ENCODE measurements at places on chromosomes 5 and 9. TPM values are rescaled to one million over a fixed set of nuclear protein-coding genes. Genes with fewer than 3 reads are reported as not detected.

DNA sequence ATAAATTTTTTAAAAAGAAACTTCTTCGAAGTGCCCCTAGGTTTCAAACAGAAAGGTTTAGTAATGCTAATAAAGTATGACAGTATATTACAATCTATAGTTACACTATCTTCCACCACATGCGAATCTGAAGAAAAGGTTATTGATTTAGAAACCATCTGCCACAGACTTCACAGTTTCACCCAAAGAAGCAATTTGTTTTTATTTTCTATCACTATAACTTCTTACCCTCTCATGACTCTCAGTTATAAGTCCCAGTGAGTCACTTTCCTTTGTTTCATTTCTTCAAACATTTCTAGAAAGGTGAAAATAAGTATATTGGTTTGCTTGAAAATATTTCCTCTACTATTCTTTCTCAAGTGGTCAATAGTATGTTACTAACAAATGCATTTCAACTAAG lies 93.6 kb downstream of the MCTP1 start:
- no peak for DNase-seq

PDZD2 gene
- 8.3 TPM for polyA plus RNA-seq

DNA sequence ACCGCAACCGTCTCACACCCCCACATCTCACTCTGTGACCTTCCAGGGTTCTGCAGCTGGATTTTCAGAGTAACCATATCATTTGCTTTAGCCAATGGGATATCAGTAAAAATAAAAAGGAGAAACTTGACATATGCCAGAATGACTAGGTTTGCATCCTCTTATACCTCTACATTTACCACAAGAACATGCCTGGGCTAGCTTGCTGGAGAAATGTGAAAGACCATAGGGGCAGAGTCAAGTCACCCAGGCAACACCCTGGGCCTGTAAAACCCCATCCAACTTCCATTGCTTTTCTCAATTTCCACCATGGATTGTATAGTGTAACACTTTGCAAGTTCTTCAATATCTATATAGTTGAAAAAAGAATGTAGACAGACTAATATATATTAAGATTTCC lies 731.1 kb downstream of the PTPRD start:
- no peak for DNase-seq

DNA sequence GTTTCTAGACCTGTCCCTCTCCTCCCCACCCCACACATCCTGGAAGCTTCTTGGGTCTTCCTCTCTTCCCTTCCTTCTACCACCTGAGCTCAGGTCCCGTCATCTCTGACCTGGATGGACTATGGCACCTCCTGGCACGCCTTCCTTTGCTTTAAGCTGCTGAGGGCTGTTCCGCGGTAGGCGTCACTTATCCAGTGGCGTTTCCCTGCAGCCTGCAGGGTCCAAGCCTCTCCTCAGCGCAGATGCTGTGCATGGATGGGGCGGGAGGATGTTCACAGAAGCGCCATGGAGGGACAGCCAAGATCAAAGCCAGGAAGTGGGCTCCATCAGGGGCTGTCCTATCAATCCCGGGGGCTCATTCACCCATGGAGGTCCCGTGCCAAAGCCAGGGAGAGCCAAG lies 23.8 kb upstream of the CNOT6 start:
- DNase-seq: no peak

GRCh38 chr9:134390947-134391318 lies 64.7 kb downstream of the RXRA start:
- no peak for DNase-seq

DNA sequence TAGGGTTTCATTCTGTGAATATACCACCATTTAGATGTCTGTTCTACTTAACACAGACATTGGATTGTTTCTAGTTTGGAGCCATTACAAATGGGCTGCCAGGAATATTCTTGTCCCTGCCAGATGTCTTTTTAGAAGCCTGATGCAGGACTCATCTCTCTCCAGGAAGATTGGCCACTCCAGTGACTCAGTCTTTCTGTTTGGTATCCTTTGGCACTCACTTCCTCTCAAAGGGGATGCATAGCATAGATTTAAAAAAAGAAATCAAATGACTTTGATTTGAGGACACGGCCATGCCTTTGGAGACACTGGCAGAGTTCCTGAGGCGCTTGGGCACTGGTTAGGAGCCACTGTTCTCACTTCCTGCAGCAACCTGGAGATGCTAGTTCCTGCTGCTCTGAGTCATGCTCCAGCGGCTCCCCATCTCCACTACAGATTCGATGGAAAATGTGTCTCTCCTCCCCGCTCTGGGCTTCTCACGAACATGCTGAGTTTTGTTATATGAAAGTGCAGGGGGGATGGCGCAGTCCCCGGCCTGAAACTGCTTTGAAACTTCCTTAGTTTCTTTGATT lies 3.5 kb upstream of the ZNF366 start:
- no peak for DNase-seq

GRCh38 chr9:15329539-15330109 lies 22.6 kb upstream of the TTC39B start:
- DNase-seq: no peak

PLAC8L1 gene
- polyA plus RNA-seq: 2.0 TPM

PHAX gene
- 140 TPM for polyA plus RNA-seq

GRCh38 chr5:119840175-119840574 lies 210.8 kb downstream of the FAM170A start:
- no peak for DNase-seq

DNA sequence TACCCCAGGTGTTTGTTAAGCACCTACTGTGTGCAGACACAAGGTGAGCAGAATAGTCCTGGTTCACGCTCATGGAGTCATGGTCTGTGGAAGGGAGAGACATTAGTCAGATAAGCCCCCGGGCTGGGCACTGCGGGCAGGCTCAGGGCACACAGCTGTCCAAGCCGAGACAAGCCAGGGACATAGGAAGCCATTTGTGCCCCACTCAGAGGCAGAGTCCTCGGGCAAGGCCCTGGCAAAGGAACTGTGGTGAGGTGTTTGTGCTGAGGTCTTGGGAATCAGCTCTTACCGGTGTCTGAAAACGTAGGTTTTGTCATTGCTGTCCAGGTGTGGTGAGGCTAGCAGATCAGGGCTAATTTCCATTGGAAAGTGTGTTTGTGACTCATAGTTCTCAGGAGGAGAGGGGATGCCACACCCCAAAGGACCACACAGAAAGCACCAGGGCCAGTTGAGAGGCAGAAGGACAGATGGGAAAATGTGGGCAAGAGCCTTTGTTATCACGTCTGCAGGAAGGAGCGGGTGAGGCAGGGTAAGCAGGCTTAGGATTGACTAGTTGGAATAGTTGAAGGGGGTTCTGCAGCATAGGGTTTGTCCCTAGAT lies 46.1 kb upstream of the NEURL1B start:
- DNase-seq: no peak

DNA sequence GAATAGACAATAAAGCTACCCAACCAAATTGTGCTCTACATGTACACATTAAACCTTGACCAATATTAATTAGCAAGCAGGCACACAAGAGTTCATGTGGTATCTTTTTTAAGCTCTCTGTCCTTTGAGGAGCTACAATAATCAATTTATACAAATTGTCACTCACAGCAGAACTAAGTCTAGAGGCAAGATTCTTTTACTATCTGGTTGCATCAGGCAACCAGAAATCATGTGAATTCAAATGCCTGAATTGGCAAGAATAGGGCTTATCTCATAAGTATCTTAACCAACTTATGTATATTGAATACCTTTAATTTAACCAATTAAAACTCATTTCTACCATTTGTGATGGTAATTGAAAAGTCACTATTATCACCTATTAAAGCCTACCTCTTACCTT lies 145.5 kb upstream of the HAPLN1 start:
- no peak for DNase-seq
